ENCODE measurements at places on chromosomes 7 and 10. TPM values are rescaled to one million over a fixed set of nuclear protein-coding genes. Genes with fewer than 3 reads are reported as not detected.

Gene COL17A1
- 183 TPM for total RNA-seq

Gene SAMD9
- total RNA-seq = 48.6 TPM

Gene SCIN
- 38.4 TPM for total RNA-seq

Gene PHKG1
- total RNA-seq = 2.7 TPM

Gene SFMBT2
- total RNA-seq = 1.1 TPM

Gene HILPDA
- 18.8 TPM for total RNA-seq

Gene HIPK2
- 17.8 TPM for total RNA-seq

Gene GIMAP8
- 0.83 TPM for total RNA-seq

Gene NKX6-2
- total RNA-seq = 0.57 TPM

Gene ANLN
- 31.9 TPM for total RNA-seq

DNA sequence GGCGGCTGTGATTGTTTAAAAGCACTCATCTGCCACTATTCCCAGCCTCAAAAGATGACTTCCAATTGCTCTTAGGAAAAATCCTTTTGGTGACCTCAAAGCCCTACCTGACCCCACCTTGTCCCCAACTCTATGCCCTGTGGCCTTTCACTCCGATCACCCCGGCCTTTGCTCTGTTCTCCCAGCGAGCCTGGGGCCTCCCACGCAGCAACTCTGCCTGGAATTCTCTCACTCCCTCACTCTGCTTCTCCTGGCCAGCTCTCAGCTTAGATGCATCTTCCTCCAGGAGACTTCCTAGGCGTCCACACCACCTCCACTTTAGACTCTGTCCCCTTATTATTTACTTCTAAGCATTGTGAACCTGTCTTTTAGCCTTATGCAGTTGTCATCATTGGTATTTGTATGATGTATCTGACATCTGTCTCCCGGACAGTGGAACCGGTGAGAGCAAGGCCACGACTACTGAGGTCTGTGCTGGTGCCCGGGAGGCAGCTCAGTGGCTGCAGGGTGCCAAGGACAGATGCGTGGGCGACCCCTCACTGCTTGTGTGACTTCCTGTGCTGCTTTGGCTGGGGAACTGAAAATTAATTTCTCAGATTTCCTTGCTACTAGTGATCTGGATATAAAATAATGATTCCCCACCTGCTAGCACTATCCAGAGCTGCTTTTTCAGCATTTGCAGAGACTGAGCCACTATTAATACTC lies 63.0 kb downstream of the PIP4K2A start:
- DNase-seq = no peak

DNA sequence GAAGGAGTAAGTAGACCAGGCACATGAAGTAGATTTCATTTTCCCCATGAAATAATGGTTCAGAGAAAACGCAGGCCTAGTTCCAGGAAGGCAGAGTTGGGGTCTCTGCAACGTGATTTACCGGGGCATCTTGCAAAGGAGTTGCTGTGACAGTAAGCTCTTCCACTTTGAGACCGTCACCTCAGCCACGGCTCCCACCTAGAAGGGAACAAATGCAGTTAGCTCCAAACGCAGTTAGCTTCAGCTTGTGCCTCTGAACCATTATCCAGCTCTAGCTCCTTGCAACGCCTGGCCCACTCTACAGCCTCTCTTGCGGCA lies 7.0 kb upstream of the MYO1G start:
- no peak for DNase-seq

GRCh38 chr10:75596930-75597620 lies 165.7 kb downstream of the LRMDA start:
- no peak for DNase-seq

GRCh38 chr10:92829786-92830377 lies 18.4 kb upstream of the EXOC6 start:
- DNase-seq = no peak

GRCh38 chr7:67564959-67565358 lies 568.3 kb downstream of the TYW1 start:
- DNase-seq = no peak

GRCh38 chr7:13800694-13801448 lies 188.6 kb downstream of the ETV1 start:
- no peak for DNase-seq

DNA sequence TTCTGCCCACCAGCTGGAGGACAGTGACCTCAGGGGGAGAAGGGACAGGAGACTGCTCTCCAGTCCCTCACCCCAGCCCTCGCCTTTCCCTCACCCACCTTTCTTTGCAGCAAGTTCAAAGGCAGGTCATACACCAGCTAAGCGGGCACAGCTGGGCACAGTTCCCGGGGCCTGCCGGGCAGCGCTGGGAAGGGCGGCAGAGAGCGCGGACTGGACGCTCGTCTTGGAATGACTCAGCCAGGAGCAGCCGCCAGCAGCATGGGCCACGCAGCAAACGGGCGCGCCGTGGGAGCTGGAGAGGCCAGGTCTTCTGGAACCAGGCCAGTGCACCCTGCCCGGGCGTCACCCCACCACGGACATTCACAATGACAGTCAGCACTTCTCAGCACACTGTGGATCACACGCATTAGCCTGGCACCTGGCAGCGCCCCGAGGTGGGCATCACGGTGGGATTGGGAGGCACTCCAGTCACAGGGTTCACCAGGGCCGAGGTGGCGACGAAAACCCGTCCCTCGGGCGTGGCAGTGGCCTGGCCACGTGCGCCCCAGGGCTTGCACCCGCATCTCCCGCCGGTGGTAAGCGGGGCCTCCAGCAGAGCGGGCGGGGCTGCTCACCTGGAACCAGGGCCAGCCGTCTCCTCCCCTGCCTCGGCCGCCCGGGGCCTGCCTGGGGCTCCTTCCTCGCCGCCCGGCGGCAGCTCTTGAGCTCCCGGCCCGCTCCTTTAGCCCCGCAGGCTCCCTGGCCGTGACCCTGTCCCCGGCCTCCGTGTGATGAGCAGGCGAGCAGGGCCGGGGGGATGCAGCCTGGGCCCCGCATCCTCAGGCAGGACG lies 29.0 kb upstream of the WDFY4 start:
- no peak for DNase-seq

- DNase-seq = no peak
These were observed 44.2 kb downstream of the LRMDA start for GRCh38 chr10:75475460-75476182.

DNA sequence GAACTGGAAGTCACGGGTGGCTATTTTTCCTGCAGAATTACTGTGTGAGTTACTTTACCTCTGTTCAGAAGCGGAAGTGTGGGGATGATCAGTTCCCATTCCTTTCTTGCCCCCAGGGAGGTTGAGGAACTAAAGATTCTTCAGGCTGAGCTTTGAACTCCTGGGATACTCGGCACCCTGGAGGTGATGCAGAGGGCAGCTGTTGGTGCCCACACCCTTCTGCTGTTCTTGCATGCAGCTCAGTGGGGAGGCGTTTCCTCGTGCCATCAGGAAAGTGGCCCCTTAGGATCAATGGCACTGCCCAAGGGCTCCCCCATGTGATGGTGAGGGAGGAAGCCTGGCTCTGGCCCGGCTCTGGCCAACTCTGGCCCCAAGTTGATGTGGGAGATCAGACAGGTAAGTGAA lies 44.7 kb upstream of the MXI1 start:
- DNase-seq = no peak

GRCh38 chr7:105261689-105262088 lies 127.0 kb downstream of the SRPK2 start:
- no peak for DNase-seq

DNA sequence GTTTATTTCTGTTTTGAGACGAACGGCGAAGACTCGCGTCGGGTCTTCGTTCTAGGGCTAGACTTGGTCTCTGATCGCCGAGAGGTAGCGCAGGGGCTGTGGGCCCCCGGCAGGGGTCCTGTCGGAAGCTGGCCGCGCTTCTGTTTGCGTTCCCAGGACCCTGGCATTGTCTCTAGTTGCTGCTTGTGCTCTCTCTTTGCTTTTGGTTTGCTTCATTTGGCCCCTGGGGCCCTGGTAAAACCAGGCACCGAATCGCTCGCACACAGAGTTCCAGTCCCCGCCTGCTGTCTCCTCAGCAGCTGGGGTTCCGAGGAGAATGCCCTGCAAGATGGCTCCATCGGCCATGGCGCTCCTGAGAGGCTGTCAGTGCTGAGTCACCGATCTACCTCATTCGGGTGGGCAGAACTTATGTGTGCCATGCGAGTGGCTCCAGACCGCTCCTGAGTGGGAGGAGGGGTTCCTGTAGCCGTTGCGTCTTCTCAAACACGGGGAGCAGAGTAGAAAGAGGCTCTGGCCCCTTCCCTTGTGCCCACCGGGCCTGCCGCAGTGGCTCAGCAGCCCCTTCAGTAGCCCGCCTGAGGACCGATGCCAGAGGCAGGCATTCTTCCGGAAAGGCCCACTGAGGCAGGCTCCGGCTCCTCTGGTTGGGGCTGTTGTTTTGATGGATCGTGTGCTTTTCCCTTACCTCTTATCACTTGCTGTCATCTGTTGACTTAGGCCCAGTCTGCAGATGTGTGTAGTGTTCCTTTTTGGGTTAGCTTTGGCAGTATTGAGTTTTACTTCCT lies 826 bp downstream of the CHPF2 start:
- DNase-seq = no peak

GRCh38 chr7:140672382-140673062 lies at the start of gene ADCK2:
Gene ADCK2, plus strand, starts transcription at chr7:140672945. Its CDS starts 386 bp downstream, at chr7:140673331.
- DNase-seq = no peak

DNA sequence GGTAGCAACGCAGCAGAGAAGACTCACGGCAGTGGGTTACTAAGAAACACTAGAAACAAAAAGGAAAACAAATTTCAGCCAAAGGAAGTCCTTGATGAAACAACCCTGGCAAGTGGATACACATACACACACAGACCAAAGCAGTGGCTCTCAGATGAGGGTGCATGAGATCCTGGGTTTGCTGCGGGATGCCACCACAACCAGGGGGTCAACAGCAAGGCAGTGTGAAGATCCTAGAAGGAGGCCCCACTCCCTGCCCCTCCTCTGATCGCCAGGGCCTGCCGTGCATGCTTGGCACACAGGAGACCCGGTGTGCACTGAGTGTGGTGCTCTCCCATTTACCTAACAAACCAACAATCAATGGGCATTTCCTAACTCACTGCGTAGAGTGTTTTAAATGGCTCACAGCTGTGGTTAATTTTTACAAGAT lies 252.3 kb upstream of the KLF14 start:
- no peak for DNase-seq

DNA sequence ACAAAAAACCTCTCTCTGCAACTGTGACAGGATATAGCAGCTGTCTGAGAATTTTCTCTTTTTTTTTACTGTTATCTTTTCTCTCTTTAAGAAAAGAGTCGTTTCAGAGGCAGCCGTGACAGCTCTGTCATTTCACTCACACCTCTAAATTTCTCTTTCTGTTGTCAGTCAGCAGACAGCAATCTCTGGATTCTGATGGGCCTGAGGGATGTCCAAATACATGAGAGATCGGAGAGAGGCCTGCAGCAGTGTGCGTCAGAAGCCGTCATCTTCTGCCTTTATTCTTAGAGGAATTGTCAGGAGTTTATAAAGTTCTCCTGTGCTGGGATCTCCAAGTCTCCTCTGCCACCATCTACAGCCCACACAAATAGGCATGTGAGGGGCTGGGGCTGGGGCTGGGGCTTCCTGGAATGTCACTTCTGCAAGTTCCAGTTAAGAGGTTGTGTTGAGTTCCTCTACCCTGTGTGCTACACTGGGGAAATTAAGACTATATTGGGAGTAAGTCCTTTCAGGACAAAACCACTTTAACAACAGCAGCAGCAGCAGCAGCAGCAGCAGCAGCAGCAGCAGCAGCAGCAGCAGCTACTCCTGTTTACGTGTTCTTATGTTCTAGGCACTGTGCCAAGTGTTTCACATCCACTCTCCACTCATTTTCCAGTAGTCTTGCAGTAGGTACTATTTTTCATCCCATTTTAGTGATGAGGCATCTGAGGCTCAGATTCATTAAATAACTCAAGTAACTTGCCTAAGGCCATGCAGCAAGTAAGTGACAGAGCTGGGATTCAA lies 541.3 kb downstream of the LRMDA start:
- DNase-seq = no peak

DNA sequence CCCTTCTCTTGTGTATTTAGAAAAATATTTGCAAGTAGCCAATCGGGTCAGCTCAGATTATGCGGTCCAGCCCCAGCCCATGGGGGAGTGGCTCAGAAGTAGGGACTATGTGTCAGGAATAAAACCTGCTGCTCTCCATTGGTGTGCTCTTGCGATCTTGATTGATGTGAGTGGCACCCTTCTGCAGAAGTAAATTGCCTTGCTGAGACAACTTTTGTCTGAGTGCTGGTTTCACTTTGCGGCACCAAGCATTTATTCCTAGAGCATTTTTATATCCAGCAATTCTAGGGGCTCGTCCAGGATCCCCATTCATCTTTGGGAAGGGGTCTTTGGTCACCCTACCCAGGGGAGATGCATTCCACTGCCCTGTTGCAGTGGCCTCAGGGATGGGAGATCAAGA lies 26.1 kb upstream of the FAM221A start:
- DNase-seq = no peak

GRCh38 chr7:26513948-26514347 lies 222.3 kb downstream of the SNX10 start:
- no peak for DNase-seq

DNA sequence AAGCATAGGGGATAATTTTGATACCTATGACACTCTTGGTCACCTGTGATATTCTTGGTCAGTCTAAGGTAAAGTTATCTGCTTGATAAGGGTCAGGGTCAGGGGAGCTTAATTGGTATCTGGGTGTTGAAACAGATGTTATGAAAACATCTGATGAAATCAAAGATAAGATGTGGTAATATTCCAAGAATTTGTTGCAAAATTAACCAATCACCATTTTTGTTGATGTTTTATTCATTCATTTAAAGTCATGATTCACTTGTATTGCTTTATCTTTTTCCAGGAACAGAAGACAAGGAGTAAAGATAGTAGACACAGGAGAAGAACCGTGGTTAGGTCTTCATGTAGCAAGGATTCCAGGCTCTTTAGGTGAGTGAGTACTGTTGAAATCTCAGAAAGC lies 103.1 kb downstream of the SEMA3C start:
- DNase-seq = no peak

DNA sequence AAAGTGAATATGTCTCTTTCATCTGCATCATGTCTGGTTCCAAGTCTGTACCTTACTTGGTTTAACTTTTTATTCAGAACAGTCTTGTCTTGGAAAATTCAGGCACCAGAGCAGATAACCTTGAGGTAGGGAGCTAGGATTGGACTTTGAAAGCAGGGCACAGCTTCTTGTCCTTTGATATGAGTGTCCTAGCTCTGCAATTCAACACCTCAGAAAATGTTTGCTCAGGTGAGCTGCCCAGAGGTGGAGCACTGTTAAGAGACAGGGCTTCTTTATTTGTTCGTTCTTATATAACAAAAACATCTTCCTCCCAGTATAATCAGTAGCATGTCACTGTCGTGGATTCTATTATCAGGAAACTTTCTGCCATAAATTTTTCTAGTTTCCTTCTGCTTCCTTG lies 118.3 kb downstream of the LRRC4 start:
- no peak for DNase-seq

- no peak for DNase-seq
These were observed 59.4 kb upstream of the CAMK2B start for GRCh38 chr7:44384586-44385433.

GRCh38 chr10:104054430-104054829 lies 31.2 kb downstream of the COL17A1 start:
- DNase-seq = no peak

All from esophagus squamous epithelium (tissue), 5 donors.